ENCODE measurements at places on chromosomes 3 and 15.

- no peaks in the 10 kb centered on the region for H3K36me3 ChIP-seq
- H3K4me1 ChIP-seq = peaks cover 5% of the 10 kb centered on the region
- H3K27me3 ChIP-seq = no peaks in the 10 kb centered on the region
- no peak for DNase-seq
Observed at GRCh38 chr3:178705925-178706324, 169.7 kb downstream of the KCNMB2 start.

- peak overlapping the region; percentile 21 for H3K27ac ChIP-seq
- peaks cover 3% of the 10 kb centered on the region for H3K4me1 ChIP-seq
- no peak overlapping the region for H3K4me3 ChIP-seq
- H3K27me3 ChIP-seq = no peaks in the 10 kb centered on the region
- no peak for DNase-seq
- H3K36me3 ChIP-seq = peaks cover 60% of the 10 kb centered on the region
Observed at GRCh38 chr3:18351069-18351628, 74.0 kb downstream of the SATB1 start.

DNA sequence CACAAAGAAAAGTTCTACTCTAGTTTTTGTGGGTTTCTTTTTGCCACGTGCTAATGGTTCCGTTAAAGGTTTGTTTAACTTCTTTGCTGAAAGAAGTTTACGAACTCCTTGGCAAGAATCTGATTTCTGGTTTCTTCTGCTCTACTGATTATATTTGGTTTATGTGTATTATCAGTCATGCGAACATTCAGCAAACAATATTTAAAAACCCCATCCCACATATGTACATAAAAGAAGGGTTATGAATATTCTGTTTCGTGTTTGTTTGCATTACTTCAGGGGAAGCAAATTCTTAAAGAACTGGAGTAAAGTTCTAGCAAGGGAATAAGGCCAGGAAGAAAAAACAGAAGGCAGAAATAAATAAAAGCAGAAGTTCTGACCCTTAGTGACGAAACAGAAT lies 9.8 kb downstream of the LARS2 start:
- H3K4me3 ChIP-seq = no peak overlapping the region
- H3K36me3 ChIP-seq = peaks cover 46% of the 10 kb centered on the region
- DNase-seq = no peak

- DNase-seq = no peak
- no peak overlapping the region for H3K27ac ChIP-seq
- no peaks in the 10 kb centered on the region for H3K36me3 ChIP-seq
- H3K4me3 ChIP-seq = no peak overlapping the region
- peaks cover 18% of the 10 kb centered on the region for H3K27me3 ChIP-seq
Observed at GRCh38 chr15:101059381-101060341, 140.5 kb downstream of the LRRK1 start.

Data from activated naive CD4-positive, alpha-beta T cell treated with anti-CD3 and anti-CD28 coated beads, Interleukin-2, amount 10 ng/mL, durations not matched to agents 7 days and 5 days (primary cell).